CD4-positive, alpha-beta T cell treated with Interleukin-4 for 4 hours (primary cell): ENCODE measurements at places on chromosomes 16 and 17.
A peak's percentile ranks its signal among the peaks of the same experiment; 100 is the strongest.

DNA sequence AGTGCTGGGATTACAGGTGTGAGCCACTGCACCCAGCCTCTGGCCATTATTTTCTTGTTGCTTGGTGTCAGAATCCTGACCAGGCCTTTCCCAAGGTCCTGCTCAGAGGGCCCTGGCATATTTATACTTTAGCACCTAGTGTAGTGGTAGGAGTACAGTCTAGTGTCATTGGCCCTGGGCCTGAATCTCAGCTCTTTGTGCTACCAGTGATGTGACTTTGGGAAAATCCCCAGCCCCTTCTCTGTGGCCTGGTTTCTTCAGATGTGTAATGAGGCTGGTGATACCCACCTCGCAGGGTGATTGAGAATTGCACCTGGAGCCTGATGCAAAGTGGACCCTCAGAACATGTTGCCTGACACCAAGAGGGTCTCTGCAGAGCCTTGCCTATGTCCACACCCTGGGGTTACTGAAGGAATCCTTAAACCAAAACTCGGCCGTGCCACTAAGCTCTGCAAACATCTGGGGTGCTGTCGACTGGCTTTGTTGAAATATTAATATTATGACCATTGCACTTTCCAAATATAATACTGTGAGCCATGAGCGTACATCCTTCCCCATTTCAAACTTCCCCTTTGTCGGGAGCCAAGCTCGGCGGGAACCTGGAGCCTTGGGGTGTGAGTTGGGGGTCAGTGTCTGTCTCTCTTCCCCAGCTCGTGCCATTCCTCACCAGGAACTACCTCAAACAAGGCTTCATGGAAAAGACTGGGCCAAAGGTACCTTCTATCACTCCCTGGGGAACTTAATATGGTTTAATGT is 18.0 kb upstream of the RNF135 start:
- DNase-seq = no peak

DNA sequence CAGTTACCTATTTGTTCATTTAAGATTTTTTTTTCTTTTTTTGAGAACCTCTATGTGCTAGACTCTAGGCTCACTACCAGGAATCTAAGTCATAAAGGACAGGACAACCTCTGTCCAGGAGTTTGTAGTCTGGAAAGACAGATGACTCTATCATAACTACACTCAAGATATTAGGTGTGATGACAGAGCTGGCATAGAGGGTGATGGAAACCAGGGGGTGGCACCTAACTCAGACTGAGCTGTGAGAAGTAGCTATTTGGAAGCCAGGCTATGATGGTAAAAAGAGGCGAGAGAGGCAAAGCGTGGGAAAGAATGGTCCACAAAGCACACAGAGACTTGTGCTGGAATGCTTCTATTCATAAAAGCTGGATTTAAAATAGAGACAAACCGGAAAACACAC is 372.3 kb downstream of the SEC14L1 start:
- DNase-seq = no peak

GRCh38 chr17:29595107-29595942 is 2.4 kb downstream of the ANKRD13B start:
- DNase-seq = no peak

DNA sequence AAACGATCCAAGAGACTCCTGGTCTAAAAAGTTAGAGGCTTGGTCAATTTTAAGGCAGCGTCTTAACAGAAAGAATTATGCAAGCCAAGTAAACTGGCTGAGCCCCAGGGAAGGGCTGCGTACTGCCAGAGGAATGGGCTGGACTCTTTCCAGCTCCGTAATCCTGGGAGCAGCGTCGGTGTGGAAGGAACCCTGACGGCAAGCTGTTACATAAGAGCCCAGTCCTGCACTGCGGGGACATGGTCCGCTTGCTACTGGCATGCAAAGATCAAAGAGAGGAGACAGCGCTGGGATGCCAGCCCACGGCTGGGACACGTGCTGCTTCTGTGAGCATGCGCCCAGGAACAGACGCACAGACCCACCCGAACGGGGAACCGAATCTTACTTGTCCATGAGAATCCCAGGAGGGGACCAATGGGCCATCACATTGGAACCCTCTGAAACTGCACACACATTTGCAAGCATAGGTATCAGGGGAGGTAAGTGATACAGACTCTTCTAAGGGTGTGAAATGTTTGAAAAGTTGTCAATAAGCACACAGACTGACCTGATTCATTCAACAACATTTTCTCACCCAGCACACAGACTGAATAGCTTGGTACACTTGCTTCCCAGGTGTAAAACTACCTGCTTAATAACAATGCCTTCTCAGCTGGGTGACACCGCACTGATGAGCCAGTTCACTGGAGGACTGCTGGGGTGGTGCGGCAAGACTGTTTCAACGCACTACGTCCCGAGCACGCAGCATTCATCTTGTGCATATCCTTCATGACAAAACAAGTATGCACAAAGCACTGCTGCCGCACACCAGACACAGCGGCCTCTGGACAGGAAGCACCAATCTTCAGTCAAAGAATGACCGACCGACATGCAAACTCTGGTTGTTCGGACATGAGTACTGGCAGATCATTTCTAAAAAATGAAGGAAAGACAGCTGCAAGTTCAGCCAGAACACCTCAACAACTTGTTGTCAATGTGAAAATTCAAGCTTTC is 94.9 kb downstream of the ANKRD11 start:
- no peak for DNase-seq

GRCh38 chr17:79156463-79157095 is 82.0 kb downstream of the ENGASE start:
- no peak for DNase-seq

- DNase-seq = no peak
Observed at GRCh38 chr17:33038740-33039139, 47.1 kb downstream of the SPACA3 start.

DNA sequence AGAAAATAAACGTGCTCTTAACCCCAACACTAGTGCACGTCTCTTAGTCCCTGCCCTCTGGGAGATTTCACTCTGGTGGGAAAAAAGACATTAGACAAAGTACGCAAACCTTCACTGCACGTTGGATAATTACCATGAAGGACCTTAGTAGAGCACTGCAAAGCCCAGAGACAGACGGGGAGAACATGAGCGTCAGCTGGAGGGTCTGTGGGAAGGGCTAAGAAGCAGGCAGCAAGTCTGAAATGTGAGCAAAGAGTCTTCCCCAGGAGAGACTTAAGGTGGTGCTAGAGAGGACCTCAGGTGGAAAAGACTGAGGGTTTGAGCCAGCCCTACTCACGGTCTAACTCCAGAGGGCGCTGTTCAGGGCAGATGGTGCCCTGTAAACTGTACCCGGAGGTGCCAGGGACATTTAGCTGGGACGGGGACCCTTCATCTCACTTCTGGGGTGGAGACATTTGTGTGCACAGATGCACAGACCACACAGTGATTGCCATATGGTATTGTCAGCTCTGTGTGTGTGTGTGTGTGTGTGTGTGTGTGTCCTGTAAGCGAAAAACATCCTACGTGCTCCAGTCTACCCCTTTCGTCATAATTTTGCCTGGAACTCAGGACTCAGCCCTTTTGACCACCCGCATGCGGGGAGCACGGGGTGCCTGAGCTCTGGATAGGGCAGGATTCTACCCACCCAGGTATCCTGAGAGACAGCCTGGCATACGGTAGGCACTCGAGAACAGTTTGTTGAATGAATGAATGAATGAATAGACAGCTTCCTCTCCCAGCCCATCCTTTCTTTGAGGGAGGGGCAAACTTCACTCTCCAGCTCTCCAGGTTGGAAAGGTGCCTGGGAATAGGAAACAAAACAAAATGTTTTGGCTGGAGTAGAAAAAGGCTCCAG is 10.1 kb upstream of the STAC2 start:
- peak; percentile 58 for DNase-seq

- DNase-seq = no peak
Observed at GRCh38 chr17:76369804-76370203, 14.6 kb upstream of the SPHK1 start.

DNA sequence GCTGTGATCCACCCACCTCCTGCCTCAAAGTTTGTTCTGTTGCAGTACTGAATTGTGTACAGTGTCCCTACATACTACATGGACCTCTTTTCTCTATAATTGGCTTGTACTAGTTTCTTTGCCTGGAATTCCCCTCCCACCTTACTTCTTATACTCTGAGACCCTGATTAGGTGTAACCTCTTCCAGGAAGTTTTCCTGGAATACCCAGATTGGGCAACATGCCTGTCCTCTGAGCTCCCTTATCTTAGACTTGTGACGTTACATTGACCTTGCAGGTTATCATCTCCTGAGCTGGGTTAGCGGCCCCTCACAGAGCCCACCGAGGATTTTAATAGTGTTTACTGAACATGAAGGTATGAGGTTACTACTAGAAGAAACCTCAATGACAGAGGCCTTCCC is 237.0 kb downstream of the ZNF423 start:
- DNase-seq = no peak

- DNase-seq = no peak
Observed at GRCh38 chr16:50522324-50522723, 25.9 kb upstream of the NKD1 start.

DNA sequence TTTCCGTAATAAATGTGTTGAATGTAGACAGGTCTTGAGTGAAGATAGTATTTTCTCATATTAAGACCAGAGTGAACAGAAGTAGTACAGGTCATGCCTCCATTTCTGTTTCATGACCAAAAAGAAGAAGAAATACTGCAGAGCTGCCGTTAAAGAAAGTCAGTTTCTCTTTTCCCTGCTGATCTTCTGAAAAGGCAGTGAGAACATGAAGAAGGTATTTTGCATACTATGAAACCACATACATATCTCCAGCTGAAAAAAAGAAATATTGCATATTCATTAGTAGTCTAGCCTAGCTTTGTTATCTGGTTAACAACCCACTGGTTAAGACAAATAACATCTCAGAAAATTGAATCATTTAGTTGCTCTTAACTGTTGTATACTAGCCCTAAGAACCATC is 138.4 kb downstream of the PHKB start:
- DNase-seq = no peak

DNA sequence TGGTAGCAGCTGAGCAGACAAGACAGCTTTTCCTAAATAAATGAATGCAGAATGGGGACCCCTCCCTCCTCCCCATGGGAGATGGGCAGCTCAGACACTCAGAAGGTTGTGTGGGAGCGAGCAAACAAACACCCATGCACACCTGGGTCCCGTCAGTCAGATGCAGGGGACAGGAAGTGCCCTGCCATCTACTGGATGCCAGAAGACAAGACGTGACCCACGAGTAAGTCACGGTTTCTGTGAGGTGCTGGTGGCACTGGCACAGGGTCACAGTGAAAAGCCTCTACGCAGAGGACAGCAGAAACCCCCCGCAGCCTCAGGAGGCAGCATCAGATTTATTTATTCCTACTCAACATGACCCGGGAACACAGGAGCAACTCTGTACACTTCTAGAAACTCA is 8.4 kb downstream of the HBQ1 start:
- DNase-seq = peak; percentile 8

DNA sequence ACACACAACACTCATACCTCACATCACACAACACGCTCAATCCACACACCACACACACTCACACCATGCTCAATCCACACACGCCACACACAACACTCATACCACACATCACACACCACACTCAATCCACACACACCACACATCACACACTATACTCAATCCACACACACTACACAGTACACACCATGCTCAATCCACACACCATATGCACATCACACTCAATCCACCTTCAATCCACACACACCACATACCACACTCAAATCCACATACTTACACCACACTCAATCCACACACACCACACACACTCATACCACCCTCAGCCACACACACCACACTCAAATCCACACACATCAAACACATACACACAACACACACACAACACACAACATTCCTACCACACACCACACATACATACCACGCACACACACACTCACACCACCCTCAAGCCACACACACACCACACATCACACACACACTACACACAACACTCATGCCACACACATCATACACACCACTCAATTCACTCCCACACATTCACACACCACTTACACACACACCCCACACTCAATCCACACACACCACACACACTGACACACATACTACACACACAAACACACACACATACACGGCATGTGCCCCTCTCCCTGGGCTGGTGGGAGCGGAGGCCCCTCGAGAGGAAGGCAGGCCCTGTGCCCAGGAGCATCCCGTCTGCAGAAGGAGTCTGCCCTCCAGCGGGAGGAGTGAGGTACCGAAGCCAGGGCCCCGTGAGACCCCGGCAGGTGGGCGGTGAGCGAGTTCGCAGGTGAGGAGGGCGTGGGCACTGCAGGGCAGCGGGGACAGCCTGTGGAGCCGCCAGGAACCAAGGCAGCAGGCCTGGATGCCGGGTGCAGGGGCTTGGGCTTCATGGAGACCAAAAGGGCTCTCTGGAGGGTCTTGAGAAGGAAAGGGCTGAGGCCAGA is 33.1 kb upstream of the RPTOR start:
- no peak for DNase-seq

GRCh38 chr16:78211946-78212345 is 112.5 kb downstream of the WWOX start:
- no peak for DNase-seq

- DNase-seq = no peak
Observed at GRCh38 chr17:42055496-42055895, 5.1 kb upstream of the C17orf113 start.

DNA sequence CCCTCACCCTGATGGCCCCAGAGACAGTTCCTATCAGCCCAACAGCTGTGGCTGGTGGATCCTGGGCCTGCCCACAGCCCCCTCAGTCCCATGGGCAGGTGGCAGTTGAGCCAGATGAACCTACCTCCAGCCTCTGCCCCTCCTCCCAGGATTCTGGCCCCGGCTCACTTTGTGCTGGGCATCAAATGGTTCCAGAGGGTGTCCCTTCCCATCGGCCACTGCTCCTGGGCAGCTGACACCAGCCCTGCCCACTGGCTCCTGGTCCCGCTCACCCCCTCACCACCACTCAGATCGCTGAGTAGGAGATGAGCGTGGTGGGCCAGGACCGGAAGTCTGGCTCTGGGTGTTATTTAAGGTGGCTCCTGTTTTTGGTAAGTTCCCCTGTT is 2.0 kb downstream of the TTYH2 start:
- no peak for DNase-seq

- DNase-seq = no peak
Observed at GRCh38 chr17:52751051-52751450, 592.5 kb upstream of the CA10 start.

- DNase-seq = peak; percentile 25
Observed at GRCh38 chr16:67936124-67936879, at the start of gene PSMB10. PSMB10 (minus strand) TSS chr16:67936850; CDS start chr16:67936749, 101 bp downstream.

DNA sequence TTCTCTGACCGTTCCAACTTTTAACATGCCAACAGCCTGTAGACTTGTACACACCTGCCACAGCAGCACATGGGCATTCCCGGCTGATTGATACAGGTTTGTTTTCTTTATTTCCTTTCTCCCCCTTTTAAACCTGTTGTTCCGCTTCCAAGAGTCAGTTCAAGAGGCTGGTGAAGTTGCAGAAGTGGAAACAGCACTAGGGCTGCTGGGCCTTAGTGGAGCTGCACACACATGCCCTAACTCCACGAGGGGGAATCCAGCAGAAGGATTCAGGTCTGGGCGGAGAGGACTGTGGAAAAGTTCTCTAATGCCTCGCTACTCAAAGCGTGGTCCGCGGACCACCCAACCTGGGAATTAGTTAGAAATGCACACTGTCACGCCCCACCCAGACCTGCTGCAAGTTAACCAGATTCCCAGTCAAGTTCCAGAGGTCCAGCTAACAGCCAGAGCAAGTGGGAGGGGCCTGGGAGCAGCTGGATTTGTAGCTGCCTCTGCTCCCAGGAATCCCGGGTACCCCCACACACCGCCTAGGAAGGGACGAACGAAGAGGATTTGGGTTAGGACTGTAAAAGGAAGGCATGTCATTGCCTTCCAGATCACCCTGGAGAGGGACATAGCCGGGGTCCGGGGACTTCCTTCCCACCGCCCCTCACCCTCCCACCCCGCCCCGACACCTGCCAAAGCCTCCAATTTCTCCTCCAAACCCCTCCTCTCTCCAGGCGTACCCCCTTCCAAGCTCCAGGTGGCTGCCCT is 542 bp downstream of the SLC39A11 start:
- no peak for DNase-seq

GRCh38 chr17:8503807-8504206 is 68.1 kb downstream of the NDEL1 start:
- DNase-seq = no peak
